ENCODE measurements at places on chromosomes 12 and 14. TPM values are rescaled to one million over a fixed set of nuclear protein-coding genes. Genes with fewer than 3 reads are reported as not detected.

GRCh38 chr12:12925388-12925787 lies 26.6 kb downstream of the GPRC5D start:
- DNase-seq = no peak

- peak; percentile 15 for DNase-seq
Observed at GRCh38 chr12:44317651-44318126, 481.8 kb downstream of the TMEM117 start.

DNA sequence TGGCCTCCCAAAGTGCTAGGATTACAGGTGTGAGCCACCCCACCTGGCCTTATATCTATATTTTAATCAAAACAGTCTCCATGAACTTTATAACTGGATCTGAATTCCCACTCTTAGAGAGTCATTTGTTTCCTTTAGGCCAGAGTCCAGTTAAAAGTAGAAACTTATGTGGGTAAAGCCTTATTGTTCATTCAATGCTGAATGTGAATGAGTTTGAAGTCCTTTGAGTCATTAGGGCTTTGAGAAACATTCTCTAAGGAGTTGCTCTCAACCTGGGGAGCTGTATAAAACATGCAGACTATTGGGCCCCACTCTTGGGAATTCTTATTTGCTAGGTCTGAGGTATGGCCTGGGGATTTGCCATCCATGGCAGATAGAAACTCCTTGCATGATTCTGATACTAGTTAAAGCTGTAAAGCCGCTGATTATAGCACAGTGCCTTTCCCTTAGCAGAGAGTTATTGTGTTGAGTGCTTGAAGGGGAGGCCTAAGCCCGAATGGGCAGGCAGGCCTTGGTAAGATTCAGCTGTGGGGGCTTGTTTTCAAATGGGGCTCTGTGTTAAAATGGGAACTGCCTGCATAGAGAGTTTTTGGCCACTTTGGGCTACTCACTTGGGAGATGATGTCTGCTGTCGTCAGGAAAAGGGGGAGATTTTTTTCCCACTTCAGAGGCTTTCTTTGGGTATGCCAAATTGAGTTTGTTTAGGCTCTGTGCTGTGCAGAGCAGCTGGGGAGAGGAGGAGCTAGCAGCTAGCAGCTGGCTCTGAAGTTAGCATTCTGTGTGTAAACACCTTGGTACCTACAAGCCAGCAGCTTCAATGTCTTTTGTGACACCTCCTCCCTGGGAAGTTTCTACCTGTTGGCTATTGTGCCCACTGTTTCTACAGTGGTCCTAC lies 117.5 kb downstream of the DACT1 start:
- DNase-seq = no peak

DNA sequence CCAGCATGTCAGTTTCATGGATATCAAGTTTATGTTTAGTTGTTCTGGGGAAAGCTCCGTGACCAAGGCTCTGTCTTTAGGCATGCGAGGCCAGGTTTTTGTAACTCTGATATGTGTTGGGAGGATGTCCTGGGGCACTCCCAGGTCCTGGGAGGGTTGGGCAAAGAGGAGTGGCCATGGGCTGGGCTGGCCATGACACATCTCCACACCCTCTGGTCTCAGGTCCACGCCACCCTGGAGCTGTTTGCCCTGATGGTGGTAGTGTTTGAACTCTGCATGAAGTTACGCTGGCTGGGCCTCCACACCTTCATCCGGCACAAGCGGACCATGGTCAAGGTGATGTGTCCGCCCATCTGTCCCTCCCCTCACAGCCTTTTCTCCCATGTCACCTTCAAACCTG lies 46.4 kb downstream of the TPCN1 start:
- DNase-seq = no peak

DNA sequence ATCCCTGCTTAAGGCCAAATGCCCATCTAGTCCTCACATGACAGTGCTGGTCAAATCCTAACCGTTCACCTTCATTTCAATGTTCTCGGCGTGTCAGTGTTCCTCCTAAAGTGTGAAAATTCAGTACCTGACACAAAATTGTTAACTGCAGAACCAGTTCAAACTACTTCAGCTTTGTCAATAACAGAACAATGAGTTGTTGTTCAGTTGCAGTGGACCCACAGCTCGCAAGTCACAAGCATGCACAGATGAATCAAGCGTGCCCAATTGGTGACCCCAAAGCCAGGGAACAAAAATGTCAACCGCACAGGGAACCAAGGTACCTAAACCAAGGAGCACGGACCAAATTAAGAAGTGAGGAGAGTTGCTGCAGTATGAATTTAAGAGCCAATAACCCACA lies 23.2 kb downstream of the NRDE2 start:
- DNase-seq = no peak

- peak; percentile 56 for DNase-seq
Observed at GRCh38 chr14:61177279-61178225, 103.6 kb downstream of the TMEM30B start.

GRCh38 chr14:92922883-92923743 lies at the start of gene CHGA:
CHGA (plus strand) TSS chr14:92923150; CDS start chr14:92923360, 210 bp downstream.
- no peak for DNase-seq

DNA sequence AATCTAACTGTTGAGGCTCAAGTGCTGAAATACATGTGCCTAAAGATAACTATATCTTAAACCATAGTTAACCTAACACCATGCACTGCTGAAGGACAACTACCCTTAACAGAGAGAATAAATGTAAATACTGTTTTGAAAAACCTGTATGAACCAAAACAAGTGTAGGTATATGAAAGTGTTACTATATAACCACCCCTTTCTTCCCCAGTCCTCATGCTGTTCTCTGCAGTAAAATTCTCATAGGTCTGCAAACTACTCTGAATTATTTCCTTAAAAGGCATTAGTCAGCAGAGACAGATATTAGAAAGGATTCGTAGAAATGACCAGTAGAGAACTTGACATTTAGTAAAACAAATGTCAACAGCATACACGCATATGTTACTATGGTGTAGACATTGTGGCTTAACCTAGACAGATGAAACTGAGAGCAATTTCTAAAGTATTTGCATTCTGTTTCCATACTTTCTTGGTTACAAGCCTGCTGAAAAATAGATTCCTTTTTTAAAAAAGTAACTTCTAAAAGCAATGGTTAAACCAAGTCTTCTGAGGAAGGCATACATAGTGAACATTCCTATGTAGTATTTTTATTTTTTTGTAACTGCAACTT lies 13.9 kb downstream of the CSRP2 start:
- no peak for DNase-seq

KRT71 gene
- not detected for total RNA-seq

SYCP3 gene
- total RNA-seq = not detected

PRB4 gene
- not detected for total RNA-seq

Measured in HCT116 (cell line).